ENCODE measurements at places on chromosomes 2 and 18.

- DNase-seq = no peak
These were observed 43.5 kb downstream of the SMCHD1 start for GRCh38 chr18:2699001-2699400.

DNA sequence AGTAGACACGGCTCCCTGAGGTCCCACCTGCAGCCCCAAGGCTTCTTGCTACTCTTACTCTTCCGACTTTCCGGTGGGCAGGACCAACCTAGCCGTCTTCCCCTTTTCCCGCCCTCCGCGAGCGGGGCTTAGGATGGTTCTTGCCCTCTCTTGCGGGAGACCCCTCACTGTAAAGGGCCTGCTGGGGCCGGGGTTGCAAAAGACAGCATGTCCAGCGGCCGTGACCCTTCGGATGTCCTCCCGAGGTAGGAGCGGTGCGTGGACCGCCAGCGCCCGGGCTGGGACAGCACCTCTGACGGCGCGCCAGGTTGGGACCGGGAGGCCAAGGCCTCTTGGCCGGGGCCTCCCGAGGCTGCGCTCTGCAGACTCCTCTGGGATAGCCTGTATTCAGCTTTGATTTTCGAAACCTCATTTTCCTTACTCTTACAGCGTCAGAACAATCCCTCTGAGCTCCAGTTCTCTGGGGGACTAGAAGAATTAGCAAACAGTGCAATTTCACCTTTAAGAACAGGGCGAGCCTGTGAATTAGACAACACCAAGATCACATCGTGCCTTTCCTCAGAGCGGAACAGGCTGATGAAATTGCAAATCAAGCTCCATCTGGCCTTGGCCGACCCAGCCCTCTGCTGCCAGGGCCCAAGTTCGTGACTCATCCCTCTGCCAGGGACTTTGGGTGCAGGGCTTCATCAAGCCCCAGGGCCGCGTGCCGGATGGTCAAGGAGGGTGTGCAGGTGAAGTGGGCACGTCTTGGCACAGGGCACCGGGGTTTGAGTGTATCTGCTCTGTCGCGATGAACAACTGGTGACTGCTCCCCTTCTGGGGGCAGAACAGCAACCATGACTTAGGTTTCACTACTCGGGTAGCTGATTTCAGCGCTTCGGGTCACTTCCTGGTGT, 777 bp downstream of the MOCOS start:
- DNase-seq = no peak

DNA sequence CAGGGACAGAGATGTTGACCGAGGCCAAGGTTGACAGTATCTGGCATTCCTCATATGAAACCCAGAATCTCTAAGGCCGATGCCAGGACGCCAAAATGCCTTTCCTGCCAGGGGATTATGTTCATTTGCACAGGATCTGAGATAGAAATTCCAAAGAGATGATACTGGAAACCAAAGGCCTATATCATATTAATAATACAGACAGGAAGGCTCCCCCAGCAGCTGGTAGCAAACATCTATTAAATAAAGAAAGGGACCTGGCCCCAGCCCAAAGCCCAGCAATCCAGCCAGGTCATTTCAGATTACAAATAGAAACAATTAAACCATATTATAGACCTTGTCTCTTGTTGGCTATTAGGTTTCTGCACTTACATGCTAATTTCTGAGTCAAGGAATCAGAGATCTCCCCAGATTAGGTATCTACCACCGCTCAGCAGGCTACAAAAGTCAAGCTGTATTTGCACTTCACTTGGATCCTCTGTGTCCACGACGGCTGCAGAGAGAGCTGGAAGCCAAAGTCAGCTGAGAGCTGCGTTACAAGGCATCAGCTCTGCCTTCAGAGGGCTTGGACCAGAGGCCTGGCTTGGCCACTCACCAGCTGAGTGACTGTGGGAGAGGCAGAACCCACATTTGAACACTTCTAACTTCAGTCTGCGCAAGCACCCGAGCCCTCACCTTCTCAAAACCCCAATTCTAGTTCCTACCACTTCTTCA, 269.3 kb upstream of the SIX2 start:
- peak; percentile 78 for DNase-seq

- no peak for DNase-seq
These were observed 296.3 kb downstream of the TNS1 start for GRCh38 chr2:217706513-217706912.

GRCh38 chr2:80469428-80469827, 164.9 kb upstream of the LRRTM1 start:
- no peak for DNase-seq

Data from COR-L47 (cell line).